ENCODE measurements at places on chromosomes 5 and 9.

DNA sequence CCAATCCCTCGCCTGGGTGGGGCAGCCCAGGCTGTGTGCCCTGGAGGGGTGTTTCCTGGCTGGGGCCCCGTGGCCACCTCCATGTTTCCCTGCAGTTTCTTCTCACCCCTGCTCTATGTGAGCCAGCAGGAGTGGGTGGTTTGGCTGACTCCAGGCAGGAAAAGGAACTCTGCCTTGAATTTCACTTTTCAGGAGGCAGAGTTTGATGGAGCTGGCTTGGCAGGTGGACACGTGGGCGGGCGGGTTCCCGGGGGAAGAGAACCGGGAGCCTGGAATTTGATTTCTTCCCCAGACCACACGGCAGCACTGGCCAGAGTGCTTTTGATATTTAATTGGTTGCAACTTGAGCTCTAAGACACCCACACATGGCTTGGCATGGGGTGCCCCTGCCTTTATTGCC, 119.8 kb upstream of the PANK3 start:
- no peak for DNase-seq

- no peak for DNase-seq
Observed at GRCh38 chr5:179271821-179272325, 73.4 kb downstream of the ADAMTS2 start.

- no peak for DNase-seq
Observed at GRCh38 chr9:105700668-105701067, 6.3 kb downstream of the TMEM38B start.

DNA sequence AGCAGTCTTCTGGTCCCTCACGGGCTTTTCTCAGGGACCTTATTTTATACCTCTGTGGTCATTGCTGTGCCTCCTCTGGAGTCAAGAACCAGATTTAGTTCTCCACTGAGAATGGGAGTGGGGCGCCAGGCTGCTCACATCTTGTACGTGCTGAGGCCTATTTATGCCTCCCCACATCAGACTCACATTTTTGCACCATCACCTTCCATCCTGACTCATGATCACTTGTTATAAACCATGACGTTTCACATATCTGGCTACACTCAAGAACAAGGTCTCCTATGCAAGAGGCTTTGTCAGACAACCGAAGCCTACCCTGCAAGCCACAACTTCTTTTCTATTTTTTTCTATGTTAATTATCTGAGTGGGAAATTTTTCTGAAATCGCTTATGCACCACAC, 10.7 kb downstream of the PRUNE2 start:
- no peak for DNase-seq

- no peak for DNase-seq
Observed at GRCh38 chr9:79395755-79396154, 176.0 kb upstream of the TLE4 start.

DNA sequence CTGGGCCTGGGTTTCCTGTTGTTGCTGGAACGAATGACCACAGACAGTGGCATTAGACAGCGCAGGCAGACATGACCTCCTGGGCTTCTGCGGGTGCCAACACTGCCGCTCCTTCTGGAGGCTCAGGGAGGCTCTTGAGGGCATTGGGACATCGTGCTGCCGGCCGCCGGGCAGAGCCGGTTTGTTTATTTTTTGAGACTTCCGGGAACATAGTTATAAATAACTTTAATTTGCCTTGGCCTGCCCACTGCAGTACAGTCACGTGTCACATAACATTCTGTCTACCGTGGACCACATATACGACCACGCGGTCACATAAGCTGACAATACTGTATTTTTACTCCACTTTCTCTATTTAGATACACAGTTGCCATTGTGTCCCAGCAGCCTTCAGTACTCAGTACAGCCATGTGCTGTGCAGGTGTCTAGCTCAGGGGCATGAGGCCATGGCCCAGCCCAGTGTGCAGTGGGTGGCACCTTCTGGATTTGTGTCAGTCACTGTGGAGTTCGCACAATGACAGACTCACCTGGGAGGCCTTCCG, 8.2 kb upstream of the TOR4A start:
- DNase-seq: no peak

DNA sequence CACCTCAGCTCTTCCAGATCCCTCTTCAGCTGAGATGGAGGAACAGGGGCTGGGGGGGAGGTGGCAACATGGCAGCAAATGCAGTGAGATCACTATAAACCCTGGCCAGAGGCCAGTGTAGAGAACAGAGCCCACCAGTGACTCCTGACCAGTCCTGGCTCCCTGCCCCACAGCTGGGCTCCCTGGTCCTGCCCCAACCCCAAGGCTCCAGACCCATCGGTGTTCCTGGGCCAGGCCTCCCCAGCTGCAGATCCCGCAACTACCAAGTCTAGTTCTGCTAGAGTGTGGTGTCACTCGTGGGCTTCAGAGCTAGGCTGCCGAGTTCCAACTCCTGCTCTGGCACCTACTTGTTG, 16.8 kb downstream of the AKNA start:
- DNase-seq: no peak

GRCh38 chr9:10230512-10230911, 382.3 kb downstream of the PTPRD start:
- DNase-seq: no peak

GRCh38 chr9:114656301-114656700, 1.3 kb downstream of the TEX53 start:
- DNase-seq: no peak

DNA sequence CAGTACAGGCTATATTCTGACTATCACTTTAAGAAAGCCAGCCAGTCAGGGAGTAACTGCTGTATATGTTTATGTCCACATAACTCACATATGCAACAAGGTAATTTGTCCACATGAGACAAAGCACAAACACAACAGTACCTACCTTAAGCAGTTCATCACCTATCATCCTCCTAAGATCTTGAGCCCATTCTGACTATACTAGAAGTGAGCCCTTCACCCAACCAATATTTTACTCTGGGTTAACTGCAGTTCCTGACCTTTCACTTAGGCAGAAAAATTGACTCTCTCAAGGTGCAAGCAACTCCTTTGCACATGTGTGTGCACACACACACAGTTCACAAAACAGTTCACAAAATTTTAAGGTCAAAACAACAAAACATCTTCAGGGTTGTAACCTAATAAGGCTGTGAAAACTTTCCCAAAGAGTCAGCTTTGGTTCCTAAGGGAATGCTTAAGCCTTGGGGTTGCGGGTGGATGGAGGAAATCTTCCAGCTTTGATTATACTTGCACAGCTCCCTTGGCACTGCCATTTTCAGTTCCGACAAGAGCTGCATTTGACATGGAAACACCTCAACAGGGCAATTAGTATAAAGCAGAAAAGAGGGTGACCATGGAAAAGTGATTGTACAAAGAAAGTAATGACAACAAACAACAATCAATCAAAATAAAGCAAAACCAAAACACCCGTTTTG, 215.3 kb downstream of the NFIB start:
- no peak for DNase-seq

GRCh38 chr9:135797507-135798262, 95.7 kb downstream of the KCNT1 start:
- no peak for DNase-seq

- DNase-seq: no peak
Observed at GRCh38 chr5:3123763-3124157, 372.3 kb upstream of the IRX2 start.

- DNase-seq: no peak
Observed at GRCh38 chr9:114880291-114880745, 50.1 kb downstream of the TNFSF8 start.

DNA sequence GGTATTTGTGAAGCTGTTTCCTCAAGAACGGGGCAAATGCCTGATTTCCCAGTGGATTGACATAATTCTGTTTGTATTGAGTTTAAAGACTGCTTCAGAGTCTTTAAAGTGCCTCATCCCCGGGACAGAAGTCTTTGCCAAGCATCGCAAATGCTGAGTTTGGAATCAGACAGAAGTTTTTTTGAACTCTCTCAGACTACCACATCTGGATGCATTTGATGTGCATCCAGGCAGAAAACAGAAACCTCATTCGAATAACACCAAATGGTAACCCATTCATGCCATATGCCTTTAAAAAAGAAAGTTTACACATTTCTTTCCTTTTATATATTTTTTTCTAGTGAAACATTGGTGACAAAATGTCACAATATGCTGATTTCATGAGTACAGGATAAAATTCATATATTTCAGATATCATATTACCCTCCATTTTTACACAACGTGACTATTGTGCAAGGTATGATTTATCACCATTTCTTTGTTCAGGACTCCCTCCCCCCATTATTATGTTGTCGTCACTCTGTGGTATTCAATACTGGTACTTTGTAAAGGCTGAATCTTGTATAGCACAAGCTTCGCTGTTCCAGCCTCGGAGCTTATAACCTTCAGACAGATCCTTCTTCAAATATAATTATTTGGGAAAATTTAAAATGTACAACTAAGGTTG, 91.1 kb downstream of the ZNF608 start:
- DNase-seq: no peak

DNA sequence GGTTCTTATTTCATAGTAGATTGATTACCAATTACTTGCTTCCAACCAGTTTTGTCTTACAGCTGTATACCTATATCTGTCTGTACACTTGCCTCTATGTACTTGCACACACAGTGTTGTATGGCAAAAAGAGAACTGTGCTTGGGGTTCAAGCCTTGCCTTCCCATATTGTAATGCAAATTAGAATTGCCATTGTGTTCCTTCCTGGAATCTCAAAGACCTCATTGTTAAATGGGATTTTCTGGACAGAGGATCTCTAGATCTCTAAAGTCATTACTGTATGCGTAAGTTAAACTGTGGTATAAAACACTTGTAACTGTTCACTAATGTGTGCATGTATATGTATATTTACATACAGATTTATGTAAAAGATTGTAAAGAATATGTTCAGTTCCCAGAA, 428.8 kb downstream of the CAAP1 start:
- no peak for DNase-seq

DNA sequence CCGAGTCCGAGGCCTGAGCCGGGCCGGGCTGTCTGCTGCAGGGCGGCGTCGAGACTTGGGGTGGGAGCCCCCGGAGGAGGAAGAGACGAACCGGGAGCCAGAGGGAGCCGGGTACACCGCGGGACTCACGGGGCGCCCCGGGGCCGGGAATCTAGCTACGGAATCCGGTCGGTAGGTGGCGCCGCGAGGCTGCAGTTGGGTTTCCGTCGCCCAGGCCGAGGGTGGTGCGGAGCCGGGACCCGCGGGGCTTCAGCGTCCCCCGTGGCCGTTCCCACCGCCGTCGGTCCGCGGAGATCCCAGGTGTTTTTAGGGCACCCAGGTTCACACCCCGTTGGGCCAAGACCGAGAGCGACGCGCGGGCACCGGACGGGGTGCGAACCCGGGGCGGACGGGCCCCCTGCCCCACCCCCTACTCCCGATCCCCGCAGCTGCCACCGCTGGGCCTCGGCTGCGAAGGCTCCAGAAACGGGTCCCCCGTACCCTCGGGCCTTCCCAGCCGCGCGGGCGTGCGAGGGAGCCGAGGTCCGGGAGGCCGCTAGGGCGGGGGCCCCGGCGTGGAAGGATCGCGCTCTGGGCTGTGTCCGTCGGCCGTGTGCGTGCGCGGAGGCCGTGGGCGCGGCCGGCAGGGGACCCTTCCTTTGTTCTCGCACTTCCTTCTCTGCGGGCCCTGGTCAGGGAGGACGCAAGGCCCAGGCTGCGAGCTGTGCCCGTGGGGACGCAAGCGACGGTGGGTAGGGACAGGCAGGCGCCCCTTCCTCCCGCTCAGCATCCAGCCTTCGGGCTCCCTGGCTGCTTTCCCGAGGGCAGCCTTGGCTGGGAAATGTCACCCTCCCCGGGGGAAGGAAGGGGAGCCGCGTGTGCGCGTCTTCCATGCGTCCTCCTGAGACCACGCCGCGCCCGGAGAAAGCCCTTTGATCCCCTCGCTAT, 146.6 kb downstream of the GAPVD1 start:
- peak; percentile 55 for DNase-seq

DNA sequence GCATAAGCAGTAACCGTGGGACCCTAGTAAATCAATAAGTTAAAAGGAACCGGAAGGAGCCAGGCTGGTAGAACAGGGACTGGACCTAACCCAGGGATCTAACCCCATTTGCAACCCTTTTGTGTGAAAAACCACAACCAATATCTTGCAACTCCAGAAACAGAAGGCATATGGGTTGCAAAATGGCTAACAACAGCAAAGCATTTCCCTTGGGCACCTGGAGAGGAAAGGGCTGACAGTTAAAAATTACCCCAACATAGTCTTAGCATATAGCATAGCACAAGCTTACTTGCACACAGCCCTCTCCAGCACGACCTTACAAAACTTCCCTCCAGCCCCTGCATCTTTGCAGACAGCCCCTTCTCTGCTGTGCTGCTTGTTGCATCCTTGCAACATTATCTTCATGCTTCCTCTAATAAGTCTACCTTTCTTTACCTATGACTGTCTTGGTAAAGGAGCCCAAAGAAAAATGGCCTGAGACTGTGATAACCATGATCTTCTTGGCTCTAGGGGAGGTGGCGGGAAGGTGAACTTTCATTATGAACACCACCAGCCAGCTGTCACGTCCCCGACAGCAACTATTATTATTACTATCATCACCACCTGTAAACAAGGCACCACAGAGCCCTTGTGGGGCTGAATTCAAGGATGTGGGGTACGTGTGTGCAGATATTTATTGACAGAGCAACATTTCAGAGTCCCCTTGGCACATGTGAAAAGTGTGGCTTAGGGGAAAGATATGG, 49.8 kb downstream of the PRRC1 start:
- no peak for DNase-seq

DNA sequence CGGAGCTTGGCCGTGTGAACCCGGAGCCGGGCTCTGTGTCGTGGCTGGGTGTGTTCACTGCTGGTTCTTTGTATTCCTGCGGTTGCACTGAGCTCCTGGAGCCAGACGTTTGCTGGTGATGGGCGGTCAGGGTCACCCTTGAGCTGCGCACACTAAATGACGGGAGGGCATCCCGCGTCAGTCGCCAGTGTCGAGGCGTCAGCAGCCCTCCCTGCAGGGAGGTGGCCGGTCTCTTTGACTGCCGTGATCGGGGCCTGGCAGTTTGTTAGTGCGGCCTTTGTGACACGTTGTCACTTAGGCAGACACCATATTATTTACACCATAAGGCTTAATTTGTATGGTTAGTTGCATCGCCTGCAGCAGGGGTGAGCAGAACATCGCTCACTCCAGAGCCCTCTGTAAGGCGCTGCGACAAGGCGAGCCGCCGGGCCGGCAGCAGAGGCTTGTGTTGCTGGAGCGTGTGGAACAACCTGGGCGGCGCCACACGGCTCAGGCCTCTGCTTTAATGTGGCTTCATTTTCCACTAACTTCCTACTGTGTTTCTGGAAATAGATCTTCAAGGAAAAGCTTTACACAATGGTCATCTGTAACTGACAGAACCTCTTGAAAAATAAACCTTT, 8.3 kb downstream of the NDUFS6 start:
- no peak for DNase-seq

GRCh38 chr9:122988920-122989621, 44.4 kb upstream of the GPR21 start:
- no peak for DNase-seq
